ENCODE measurements at places on chromosomes 2 and 18. TPM values are rescaled to one million over a fixed set of nuclear protein-coding genes. Genes with fewer than 3 reads are reported as not detected.

SH3BP4 gene
- total RNA-seq = 6.5 TPM

SP5 gene
- 0.82 TPM for total RNA-seq

SAG gene
- total RNA-seq = 0.82 TPM

ALK gene
- 2.0 TPM for total RNA-seq

SRD5A2 gene
- total RNA-seq = not detected

POTEC gene
- total RNA-seq = under 0.01 TPM

SLC9A2 gene
- total RNA-seq = 0.41 TPM
